Stimulated activated CD4-positive, alpha-beta T cell treated with anti-CD3 and anti-CD28 coated beads, Interleukin-1b, Interleukin-23, amount 100 ng/mL, for 24 hours (primary cell): ENCODE measurements at places on chromosomes 1 and 21.

DNA sequence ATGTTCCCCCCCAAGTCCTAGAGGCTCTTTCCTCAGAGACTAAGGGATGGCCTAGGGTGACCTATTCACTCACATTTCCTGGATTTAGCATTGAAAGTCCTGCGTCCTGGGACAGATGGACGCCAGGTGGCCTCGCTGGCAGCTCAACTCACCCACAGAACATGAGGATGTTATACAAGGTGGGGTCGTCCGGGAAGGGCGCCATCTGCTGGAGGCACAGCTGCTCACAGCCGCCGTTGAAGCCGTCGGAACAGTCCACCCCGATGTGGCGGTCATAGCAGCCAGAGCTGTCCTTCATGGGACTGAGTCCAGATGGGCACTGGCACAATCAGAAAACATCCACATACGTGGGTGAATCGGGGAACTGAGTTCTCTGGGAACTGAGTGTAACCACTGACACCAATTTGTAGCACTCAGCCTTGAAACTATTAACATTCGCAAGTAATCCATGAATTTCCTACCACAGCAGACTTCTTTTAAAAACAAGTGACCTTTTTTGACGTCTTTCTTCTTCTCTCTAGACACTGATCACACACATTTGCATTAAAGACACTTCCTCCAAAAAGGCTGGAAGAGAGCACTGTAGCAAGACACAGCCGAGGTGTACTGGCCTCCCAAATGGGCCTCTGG lies 215.4 kb downstream of the ASTN1 start:
- DNase-seq: no peak

GRCh38 chr1:159892944-159893343 lies 7.0 kb downstream of the CFAP45 start:
- DNase-seq: no peak

- DNase-seq: peak; percentile 51
Observed at GRCh38 chr1:180533266-180533987, 25.3 kb upstream of the OVAAL start.

GRCh38 chr1:197922070-197922390 lies 4.9 kb downstream of the LHX9 start:
- DNase-seq: no peak

DNA sequence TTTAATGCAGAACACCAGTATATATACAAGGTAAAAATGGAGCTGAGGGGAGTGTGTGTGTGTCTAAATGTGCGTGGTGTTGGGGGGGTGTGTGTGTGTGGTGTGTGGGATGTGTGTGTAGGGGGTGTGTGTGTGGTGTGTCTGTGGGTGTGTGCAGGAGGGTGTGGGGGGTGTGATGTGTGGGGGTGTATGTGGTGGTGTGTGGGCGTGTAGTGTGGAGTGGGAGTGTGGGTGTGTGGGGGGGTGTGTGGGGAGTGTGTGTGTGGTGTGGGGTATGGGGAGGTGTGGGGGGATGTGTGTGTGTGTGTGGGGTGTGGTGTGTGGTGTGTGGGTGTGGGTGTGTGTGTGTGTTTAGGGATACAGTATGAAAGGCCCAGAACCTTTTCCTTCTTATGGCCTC lies 202.3 kb upstream of the CACYBP start:
- DNase-seq: no peak

- peak; percentile 62 for DNase-seq
Observed at GRCh38 chr21:33947451-33948095, 32.0 kb upstream of the ATP5PO start.

- no peak for DNase-seq
Observed at GRCh38 chr21:16180614-16181013, 450.8 kb downstream of the USP25 start.

- no peak for DNase-seq
Observed at GRCh38 chr1:184865831-184866230, 108.5 kb downstream of the NIBAN1 start.

DNA sequence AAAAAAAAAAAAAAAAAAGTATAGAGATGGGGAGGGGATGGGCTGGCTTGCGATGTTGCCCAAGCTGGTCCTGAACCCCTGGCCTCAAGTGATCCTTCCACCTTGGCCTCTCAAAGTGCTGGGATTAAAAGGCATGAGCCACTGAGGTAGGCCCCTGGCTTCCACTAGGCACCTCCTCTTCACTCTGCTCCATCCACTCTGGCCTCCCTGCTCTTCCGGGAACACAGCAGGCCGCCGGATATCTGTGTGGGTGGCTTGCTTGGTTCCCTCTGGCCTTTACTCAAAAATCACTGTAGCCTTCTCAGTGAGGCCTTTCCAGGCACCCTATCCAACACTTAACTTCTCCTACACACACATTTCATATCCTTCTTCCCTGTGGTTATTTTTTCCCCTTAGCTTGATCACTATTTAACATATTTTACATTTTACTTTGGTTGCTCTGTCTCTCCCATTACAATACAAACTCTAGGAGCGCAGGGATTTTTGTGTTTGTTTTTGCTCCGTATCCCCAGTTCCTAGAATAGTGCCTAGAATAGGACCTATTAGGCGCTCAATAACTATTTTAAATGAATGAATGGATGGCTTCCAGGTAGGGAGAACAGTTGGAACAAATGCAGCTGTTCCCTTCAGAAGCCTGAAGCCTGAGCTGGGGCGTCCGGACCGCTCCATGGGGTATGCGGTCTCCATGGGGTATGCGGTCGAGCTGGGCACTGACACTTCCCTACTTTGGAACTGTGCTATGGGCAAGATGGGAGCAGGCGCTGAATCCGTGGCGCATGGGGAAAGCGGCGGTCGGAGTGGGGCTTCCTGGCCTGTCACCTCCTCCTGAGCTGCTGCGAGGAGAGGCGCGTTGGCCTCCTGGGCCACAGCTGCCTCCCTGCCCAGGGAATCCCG lies 46.7 kb downstream of the H3-3A start:
- no peak for DNase-seq

GRCh38 chr21:43001316-43001715 lies 27.0 kb downstream of the PKNOX1 start:
- no peak for DNase-seq

DNA sequence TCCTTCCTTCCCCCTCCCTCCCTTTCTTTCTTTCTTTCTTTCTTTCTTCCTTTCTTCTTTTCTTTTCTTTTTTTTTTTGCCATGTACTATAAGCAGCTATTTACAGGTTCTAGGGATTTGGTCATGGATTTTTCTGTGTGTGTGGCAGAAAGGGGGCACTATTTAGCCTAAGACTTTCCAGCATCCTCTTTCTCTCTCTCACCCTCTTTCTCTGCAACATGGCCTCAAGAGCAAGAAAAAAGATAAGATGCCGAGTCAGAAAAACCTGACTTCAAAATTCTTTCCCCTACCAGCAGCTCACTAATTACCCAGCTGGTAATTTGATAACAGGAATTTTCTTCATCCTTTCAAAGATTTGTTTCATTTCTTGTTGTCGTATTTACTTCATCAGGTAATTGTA lies 458.3 kb upstream of the ADAMTS5 start:
- DNase-seq: no peak

- no peak for DNase-seq
Observed at GRCh38 chr1:81706650-81707435, 93.9 kb upstream of the ADGRL2 start.

DNA sequence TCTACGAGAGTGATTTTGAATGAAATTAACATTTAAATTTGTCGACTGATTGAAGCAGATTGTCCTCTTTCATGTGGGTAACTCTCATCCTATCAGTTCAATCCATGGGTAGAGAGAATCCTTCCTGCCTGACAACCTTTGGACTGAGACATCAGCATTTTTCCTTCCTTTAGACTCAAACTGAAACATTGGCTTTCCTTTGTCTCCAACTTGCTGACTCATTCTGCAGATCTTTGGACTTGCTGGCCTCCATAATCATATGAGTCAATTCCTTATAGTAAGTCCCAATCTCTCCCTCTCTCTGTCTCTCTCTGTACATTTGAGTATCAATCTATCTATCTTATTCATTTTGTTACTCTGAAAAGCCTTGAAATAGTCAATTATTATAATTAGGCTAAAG lies 416.7 kb downstream of the LRRIQ3 start:
- DNase-seq: no peak

DNA sequence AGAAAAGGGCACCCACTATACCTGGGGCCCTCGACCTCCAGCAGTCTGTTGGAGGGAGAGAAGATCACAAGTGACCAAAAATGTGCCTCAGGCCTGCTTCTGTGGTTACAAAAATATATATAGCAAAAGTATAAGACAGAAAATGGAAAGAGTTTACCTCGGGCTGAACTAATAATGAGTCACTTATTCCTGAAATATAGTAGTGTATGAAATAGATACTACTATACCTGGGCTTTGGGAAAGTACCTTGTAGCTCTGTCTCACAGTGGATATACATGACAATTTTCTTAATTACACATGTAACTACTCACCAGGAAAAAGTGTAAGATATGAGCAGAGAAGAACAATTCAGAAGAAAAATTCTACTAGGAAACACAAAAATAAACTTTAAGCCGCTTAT lies 7.3 kb upstream of the APCS start:
- DNase-seq: no peak

GRCh38 chr1:3809680-3810079 lies 13.4 kb upstream of the LRRC47 start:
- no peak for DNase-seq

GRCh38 chr1:17081439-17081838 lies 27.6 kb upstream of the SDHB start:
- no peak for DNase-seq

GRCh38 chr21:37145635-37146111 lies 72.6 kb downstream of the TTC3 start:
- DNase-seq: no peak

GRCh38 chr1:213457186-213457585 lies 406.1 kb downstream of the RPS6KC1 start:
- no peak for DNase-seq

DNA sequence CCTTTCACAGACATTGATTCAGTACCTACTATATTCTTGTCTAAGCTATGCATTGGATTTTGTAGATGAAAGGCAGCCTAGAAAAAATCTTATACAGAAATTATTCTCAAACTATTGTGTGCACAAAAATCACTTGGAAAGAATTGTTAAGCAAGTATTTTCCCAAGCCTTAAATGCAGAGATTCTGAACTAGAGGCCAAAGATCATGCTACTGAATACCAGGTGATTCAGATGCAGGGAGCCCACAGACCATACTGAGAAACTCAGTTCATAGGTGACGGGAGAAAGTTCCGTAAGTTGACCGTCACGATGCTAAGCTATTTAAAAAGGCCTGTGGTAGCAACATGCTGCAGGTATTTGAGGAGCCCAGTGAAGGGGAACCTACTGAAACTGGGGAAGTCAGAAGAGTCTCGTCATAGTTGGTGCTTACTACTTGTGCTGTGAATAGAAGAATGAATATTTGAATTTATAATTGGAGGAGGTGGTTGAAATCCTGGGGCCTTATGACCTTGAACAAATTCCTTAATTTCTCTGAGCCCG lies 150.8 kb downstream of the NFIA start:
- DNase-seq: no peak

DNA sequence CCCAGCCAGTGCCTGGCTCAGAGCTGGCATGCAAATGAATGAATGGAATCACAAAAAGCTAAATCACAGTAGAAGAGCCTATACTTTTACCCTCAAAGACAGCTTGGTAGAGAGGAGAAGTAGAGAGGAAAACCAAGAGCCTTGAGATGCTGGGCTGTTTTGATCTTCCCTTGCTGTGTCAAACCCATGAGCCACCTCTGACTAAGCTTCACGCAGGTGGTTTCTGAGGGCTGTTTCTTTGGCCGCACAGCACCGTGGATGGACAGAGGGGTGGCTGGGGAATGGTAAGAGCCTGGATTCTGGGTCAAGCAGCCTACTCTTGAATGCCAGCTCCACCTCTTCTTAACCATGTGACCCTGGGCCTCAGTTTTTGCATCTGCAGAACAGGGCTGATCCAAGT lies 18.6 kb downstream of the ABCG1 start:
- DNase-seq: no peak

DNA sequence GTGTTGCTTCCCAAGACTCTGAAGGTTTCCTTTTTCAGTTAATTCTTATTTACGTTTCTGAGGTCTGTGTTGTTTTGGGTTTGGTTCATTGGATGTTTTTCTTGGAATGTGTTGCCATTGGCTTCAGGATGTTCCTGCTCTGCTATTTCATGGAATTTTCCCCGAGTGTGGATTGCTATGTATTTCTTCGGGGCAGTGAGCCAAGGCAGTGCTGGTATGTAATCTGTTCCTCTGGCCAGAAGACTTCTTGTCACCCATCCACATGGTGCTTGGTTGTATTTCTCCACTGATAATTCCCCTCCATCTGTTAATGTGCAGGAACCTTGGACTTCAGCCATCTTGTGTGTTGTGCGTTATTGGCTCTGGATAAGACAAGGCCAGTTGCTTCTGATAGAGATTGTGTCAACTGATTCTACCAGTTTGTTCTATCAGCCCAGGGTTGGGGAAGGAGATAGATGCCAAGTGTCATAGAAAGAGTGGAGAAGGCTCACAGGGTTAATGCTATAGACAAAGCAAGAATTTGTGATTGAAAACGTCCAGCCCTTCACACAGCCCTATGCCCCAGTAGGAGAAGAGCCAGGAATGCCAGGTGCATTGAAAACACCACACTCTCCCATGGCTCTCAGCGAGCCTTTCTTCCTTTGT lies 505.2 kb downstream of the PLPP3 start:
- no peak for DNase-seq

DNA sequence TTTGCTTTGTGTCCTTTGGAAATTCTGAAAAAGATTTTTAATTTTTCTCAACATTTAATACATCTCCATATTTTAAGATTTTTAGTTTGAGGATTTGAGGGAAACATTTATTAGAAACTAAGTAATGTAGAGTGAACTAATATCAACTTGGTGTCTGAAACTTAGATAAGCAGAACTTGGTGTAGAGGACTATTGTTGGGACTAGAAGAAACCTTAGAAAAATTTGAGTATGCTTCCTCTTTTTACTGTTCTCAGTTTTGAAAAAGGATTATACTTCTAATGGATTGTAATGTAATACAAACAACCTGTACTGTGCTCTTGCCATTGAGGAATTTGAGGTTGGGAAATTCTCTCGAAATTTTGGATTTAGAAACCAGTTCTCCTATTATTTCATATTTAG lies 2.4 kb downstream of the FNBP1L start:
- no peak for DNase-seq

- DNase-seq: no peak
Observed at GRCh38 chr1:185376840-185377635, 60.0 kb upstream of the IVNS1ABP start.

DNA sequence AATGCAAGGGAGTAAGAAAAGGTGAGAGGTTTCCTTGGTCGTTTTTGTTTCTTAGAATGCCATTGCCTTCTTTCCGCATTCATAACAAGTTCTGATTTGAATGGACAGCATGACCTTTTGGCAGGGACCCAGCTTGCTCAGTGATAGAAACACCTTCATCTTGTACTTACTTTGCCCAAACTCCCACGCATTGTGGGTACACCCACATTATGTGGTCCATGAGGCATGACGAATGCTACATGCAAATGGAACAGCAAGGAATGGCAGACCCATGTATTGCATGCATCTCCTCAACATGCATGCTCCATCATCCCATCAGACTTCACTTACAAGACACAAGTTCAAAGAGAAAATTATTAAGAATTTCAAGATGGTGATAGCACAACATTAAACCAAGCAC lies 102.8 kb downstream of the CDC7 start:
- DNase-seq: no peak

- no peak for DNase-seq
Observed at GRCh38 chr21:41112740-41113692, 54.9 kb upstream of the BACE2 start.

GRCh38 chr1:27864264-27864895 lies 8.0 kb upstream of the THEMIS2 start:
- no peak for DNase-seq

- no peak for DNase-seq
Observed at GRCh38 chr1:19306941-19307340, 5.0 kb downstream of the AKR7A2 start.

GRCh38 chr1:235708390-235708962 lies 58.9 kb upstream of the GNG4 start:
- no peak for DNase-seq

GRCh38 chr1:41499591-41499990 lies 15.1 kb upstream of the EDN2 start:
- DNase-seq: no peak
